ENCODE measurements at places on chromosomes 12 and 14.

GRCh38 chr12:43653917-43654316 lies 101.9 kb upstream of the ADAMTS20 start:
- no peak for DNase-seq

GRCh38 chr12:54370171-54370730 lies 6.0 kb upstream of the GPR84 start:
- DNase-seq, result no peak

GRCh38 chr14:66610154-66610563 lies 102.2 kb downstream of the GPHN start:
- peak; percentile 27 for DNase-seq

DNA sequence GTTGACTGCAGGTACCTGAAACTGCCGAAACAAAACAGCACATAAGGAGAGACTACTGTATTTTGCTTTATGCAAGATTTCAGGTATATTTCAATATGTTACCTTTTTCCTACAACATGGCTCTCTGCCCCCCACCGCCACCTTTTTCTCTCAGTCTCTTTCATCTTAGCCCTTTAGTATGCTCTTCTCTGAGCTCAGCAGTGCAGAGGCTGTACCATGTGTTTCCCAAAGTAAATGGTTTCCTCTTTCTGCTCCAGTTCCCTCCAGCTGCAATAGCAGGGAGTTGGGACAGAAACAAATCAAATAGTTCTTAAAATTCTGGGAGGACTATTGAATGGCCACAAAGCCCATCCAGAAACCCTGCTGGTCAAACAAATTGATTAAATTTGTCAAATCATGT lies 4.3 kb downstream of the AMN1 start:
- DNase-seq, result no peak

- no peak for DNase-seq
Measured at GRCh38 chr14:89524990-89525667, 108.1 kb upstream of the FOXN3 start.

DNA sequence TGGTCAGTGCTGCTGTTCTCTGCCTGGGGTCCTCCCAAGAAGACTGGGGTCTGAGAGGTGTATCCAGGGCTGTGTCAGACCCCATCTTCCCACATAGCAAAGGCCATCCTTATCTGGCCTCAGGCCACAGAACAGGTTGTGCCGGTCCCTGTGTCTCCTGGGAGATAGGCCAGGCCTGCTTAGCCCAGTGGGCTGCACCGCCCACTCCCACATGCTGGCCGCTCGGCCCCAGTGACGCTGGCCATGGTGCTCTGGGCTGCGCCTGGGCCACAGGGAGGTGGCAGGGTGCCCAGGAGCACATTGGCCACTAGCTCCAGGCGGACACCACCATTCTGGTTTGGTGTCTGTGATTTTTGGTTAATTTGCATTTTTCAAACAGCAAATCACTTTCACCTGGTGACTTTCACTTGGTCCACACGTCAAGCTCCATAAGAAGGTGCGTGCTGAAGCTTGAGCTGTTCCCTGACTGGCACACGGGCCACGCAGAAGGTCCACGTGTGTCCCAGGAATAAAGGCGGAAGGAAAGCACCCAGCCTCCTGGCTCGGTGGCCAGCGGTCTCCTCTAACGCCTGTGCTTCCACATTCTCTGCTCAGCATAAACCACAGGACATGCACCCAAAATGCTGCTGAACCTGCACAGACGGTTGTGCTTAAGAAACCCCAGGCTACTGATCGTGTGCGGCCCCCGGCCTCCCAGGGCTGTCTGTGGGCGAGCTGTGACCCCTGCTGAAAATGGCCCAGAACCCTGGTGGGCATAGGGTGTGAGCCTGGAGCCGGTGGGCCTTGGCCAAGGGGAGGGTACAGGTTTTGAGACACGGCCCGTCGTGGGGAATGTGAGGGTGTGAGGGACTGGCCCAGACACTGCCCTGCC lies 4.6 kb downstream of the FBRSL1 start:
- no peak for DNase-seq
